ENCODE measurements at places on chromosomes 1 and 21.

- DNase-seq: no peak
These were observed 4.1 kb downstream of the KDM5B start for GRCh38 chr1:202804126-202804525.

- no peak for DNase-seq
These were observed 16.2 kb upstream of the CR1L start for GRCh38 chr1:207628776-207629175.

DNA sequence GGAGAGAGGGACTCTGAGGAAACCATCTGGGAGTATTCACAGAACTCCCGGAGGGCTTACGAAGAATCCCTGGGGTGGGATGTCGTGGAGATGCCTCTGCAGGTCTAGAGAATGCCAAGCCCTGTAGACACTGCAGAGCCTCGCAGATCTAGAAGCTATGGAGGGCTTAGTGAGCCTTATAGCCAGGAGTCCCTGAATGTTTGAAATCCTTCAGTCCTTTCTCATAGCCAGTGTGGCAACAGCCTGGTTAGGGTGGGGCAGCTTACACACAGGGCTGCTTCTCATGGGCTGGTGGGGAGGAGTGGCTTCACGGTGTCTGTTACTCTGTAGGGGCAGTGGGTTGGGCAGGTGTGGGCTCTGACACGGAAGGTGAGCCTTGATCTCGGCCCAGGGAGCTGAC is 44.2 kb upstream of the KDM4A start:
- DNase-seq: no peak

- DNase-seq: no peak
These were observed 66.9 kb upstream of the TNR start for GRCh38 chr1:175810305-175810704.

DNA sequence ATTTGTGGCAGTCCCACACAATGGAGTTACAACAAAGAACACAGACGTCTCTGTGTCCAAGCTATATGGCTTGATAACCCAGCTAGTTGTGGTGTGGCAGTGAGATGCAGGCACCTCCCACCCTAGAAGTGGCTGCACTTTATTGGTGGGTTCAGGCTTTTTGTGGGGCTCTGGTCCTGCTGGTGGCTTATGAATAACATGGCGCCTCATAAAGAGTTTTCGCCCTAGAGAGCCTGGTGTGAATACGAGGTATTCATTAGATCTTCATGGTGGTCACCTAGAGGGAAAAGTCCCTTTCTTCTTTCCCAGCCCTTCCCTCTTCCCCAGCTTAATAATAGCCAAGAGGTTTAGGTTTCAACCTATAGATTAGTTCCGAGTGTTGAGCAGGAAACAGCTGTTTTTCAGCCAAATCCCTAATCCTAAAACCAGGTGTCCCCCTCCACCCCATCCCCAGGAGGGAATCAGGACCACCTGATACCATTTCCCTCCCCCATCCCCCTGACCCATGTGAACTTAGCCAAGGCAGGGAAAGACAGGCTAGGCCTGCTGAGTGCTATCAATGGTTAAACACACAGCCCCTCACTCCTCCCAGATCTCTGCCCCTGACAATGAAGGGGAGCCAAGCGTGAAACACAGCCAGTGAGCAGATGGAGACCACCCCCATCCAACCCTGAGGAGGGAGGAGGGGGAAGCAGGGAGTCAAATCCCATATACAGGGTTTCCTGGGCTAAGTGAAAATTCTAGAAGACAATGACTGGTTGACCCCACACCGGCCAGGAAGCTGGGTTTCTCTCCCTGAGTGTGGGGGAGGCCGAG is 58.2 kb downstream of the NFASC start:
- DNase-seq: no peak

DNA sequence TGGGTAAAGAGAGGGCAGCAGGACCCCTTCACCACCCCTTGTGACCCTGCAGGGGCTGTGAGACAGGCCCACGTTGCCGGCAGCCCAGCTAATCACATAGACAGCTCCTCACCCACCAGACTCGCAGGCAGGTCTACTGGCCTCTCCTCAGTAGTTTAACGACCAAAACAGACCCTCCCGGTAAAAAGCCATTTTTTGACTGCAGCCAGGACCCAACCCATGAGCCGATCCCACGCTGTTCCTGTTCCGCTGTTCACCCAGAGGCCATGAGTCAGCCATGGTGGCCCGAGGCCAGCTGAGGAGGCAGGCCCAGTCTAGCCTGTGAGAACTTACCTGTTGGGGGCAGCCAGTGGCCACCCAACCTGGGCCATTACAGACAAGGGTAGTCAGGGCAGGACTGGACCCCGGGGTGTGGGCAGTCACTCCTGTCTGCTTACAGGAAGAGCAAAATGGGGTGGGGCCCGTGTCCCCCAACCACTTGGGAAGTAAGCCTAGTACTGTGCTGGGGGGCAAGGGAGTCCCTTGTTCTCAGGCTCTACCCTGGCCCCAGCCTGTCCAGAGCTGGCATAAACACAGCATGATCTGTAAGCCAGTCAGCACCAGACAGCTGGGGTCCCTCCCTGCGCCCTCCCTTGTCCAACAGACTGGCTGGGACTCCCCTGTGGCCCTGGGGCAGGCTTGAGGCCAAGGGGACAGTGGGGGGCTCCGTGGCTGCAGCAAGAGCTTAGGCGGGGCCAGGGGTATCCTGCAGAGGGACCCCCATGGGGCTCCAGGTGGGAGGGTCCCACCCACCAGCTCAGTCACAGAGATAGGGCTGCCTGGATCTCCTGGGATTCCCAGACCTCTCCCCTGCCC is 61.9 kb downstream of the WNT9A start:
- DNase-seq: no peak

DNA sequence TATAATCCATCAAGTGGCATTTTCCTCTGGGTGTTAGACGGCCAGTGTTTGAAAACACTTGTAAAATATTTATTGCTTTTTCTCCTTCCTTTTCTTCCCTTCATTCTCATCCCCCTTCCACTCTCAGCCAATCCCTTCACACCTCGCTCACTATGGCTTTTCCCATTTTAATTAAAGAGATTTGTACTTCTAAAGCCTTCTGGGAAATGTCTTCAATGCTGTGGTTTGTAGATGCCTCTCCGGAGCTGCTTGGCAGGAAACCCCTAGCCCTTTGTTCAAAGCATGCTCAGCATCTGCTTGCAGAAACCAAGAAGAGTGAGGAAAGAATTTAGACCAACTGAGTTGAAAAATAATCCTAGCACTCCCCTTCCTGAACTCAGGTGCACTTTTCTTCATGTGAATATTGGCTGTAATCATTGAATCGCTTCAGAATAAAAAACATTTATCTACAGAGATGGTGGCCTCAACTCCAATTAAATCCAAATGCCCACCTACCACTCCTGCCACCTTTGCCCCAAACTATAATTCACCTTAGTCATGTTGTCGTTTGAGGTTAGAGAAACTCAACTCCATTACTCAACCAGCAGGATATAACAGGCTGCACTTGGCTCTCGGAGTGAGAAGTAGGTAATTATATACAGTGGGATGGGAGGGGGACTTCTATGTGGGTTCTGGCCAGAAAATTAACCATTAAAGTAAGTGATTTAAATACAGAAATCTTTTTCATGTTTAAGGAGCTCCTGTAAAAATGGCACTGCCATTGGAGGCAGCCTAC is 659.4 kb upstream of the CAMK1G start:
- no peak for DNase-seq

DNA sequence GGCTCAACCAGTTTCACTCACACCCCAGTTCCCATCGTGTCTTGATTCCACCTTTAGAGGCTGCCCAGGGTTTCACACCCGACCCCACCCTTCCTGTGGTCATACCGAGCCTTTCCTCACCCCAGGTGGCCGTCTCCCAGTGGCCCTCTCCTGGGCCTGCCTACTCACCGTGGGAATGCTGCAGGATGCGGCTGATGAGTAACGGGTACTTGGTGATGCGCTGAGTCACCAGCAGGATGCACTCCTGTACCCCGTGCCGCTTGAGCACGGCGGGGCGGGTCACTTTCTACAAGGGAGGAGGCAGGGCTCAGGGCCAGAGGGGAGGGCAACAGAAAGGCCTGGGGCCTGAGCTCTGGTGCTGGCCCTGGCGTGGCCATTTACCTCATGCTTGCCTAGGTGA is 16.4 kb downstream of the ARHGEF2 start:
- no peak for DNase-seq

DNA sequence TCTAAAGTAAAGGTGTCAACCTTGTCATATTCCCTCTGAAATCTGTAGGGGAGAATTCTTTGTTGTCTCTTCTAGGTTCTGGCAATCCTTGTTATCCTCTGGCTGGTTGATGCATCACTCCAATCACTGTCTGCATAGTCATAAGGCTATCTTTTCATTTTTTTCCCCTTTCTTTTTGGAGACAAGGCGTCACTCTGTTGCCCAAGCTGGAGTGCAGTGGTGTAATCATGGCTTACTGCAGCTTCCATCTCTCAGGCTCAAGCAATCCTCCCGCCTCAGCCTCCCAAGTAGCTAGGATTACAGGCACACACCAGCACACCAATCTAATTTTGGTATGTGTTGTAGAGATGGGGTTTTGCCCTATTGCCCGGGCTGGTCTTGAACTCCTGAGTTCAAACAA is 12.9 kb downstream of the DPYD start:
- DNase-seq: no peak

- DNase-seq: no peak
These were observed 1.5 kb downstream of the EPRS1 start for GRCh38 chr1:220044678-220045355.

DNA sequence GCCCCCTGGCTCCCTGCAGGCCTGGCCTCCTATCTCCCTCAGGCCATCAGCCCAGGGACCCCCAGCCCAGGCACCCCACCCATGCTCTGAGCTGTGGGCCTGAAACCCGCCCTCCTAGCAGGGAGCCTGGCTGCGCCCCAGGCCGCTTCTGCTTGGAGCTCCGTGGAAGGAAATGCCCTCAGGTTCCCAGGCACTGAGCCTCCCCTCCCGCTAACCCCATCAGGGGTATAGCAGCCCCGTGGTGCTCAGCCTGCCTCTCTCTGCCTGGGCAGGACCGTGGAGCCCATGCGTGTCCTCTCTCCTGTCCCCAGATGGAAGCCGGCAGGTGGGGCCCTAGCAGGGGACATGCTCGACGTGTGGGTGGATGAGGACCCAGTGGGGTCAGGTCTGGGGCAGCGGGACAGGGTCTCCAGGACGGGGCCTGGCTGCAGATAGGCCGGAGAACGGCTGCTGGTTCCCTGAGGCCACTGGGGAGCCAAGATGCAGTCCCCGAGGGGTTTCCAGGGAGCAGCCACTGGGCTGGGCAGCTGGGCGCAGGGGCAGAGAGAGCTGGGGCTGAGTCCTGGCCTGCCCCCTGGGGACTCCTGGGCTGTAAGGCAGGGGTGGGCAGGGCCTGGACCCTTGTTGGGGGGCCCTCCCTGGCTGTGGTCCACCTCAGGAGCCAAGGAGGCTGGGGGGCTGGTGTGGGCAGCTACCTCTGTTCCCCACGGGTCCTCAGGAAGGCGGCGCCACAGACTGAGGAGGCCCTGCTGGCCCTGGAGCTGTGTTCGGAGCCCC is 75.5 kb downstream of the MORN1 start:
- no peak for DNase-seq

DNA sequence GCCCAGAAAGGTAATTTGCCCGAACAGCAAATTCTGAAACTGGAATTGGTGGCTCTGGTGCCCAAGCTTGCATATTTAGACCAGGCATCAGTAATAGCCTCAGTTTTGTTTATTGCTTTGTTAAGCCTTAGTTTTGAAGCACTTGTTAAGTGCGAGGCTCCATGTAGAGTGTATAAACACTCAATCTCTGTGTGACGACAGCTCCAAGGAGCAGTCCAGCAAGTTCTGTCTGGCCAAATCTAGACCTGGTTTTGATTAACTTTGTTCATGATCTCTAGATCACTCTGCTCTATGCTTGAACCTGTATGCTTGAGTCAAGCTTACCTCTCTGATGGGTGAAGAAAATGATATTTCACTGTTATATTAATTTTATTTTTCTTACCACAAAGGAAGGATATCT is 37.4 kb downstream of the DOP1B start:
- no peak for DNase-seq

DNA sequence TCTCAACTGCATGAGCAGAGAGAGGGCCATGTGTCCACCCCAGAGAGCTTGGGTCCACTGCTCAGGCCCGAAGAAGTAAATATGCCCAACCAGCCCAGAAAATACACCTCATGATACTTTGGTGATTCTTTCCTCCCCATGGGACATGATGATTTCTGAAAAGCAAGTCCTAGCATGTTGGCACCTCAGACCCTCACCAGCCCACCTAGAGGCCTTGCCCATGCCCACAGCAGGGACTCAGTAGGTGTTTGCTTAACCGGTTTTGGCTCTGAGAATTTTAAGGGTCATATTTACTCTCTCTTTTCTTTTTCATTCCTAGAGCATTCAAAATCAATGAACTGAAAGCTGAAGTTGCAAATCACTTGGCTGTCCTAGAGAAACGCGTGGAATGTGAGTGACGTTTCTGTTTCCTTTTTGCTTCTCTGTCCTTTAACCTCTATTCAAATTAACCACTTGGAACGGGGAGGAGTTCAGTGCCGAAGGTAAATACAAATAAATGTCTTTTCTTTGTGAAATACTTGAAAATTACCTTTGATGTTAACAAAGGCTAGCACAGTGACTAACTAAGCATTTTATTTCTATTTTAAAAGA is 79.7 kb downstream of the PDE9A start:
- DNase-seq: no peak

GRCh38 chr1:117017062-117017461 is 15.5 kb downstream of the CD101 start:
- no peak for DNase-seq

DNA sequence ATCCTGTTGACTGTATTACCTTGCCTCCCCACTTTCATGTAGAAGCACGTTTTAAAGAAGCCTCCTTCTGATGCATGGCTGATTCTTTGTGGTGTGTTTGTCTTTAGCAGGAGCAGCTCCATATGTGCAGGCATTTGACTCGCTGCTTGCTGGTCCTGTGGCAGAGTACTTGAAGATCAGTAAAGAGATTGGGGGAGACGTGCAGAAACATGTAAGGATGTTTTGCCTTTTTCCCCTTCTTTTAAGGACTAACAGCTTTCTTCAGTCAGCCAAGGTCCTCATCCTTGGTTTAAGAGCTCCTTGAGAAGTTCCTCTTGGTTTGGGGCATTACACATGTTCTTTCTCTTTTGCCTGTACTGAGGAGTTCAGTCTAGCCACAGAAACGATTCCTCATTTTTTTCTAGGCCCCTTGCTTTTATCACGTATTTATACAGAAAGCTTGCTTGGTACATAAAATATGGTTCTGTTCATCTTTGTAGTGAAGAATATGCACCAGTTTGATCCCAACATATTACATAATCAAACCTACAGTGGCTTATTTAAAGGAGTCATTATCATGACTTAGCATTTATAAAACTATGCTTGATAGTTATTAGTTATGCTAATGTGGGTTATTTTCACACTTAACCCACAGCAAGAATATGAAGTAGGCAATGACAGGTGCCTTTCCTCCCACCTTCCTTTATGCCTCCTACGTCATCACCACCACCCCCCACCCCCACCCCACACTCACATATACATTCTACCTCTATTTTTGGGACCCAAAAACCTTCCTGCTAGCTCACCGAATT is 19.6 kb downstream of the CAP1 start:
- DNase-seq: no peak

DNA sequence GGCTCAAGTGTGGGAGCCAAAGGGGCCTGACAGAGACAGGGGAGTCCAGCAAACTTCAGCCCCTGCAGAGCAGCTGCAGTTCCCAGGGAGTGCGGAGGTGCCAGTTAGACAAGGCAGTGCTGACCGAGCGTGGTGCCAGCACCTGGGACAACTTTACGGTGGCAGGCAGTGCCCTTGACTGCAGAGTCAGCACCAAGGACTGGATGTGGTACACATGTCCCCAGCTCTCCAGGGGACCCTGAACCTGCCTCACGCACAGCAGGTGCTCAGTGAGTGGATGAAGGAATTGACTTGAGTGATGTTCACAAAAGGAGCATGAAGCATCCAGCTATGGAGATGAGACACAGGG is 296.5 kb downstream of the SIPA1L2 start:
- DNase-seq: no peak

- DNase-seq: no peak
These were observed 46.6 kb downstream of the ZBTB17 start for GRCh38 chr1:15928971-15929965.

- DNase-seq: no peak
These were observed 882 bp upstream of the FCAMR start for GRCh38 chr1:206971029-206971655.

All from T-helper 17 cell (primary cell).